Stimulated activated CD4-positive, alpha-beta T cell treated with anti-CD3 and anti-CD28 coated beads, Interleukin-15, amount 100 ng/mL, for 1 hour (primary cell): ENCODE measurements at places on chromosomes 11 and 22.

GRCh38 chr22:22993184-22993583 is 77.1 kb upstream of the GNAZ start:
- DNase-seq, result no peak

GRCh38 chr11:111966678-111967077 is 29.5 kb downstream of the DIXDC1 start:
- DNase-seq, result no peak

GRCh38 chr11:68212421-68213134 is 518 bp downstream of the KMT5B start:
- DNase-seq, result peak; percentile 25

- no peak for DNase-seq
These were observed 713.9 kb downstream of the ETS1 start for GRCh38 chr11:127873478-127873877.

- DNase-seq, result peak; percentile 60
These were observed 38.1 kb upstream of the LINC01488 start for GRCh38 chr11:69443138-69443967.

GRCh38 chr11:116542406-116542805 is 230.4 kb downstream of the BUD13 start:
- DNase-seq, result no peak

DNA sequence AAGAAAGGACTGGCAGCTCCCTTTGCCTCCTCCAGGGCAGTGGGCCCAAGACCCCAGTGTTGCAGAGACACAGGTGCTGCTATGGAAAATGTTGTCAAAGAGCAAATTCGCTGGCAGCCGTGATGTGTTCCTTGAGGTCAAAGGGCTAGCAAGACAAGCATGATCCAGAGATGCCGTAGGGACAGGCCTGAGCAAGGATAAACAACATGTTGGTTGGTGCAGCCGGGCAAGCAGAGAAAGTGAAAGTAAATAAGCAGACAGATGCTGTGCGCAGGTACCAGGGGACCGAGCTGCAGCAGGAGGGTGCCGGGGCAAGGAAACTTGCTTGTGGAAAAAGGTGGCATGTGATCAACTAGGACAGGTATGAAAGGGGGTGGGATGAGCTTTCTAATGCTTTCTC is 125.5 kb upstream of the NECTIN1 start:
- no peak for DNase-seq

DNA sequence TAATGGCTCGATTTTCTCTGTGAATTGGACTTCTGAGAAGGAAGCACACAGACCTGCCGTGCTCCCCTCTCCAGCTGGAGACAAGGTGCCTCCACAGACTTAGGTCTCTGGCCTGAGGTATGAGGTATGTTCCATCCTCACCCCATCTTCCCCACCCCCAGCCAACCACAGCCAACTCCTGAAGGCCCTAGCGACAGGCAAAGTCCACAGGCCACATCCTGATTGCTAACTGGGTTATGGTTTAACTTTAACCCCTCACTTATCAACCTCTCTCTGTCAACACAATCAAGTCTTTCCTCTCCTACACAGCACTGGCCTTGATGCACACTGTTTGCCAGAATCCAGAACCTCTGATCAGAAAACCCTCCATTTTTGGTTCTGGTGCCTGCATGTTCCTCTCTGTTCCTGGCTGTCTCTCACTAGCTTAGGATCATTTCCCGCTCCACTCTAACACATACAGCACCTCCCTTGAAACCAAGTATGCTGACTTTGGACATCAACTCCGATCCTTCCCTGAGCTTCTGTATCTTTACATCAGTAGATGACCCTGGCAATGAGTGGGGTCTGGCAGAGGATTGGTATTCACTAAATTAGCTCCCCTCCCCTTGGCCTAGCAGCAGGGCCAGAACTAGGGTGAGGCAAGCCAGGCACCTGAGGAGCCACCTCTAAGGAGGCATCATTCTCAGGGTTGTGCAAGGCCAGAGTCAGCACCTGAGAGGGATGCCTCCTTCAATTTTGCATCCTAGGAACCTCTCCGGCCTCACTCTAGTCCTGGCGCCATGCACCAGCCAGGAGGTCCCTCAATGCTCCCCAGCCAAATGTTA is 22.0 kb downstream of the JAML start:
- DNase-seq, result no peak

GRCh38 chr11:10770626-10771254 is 19.7 kb downstream of the CTR9 start:
- no peak for DNase-seq
